ENCODE measurements at places on chromosomes 4 and X.

DNA sequence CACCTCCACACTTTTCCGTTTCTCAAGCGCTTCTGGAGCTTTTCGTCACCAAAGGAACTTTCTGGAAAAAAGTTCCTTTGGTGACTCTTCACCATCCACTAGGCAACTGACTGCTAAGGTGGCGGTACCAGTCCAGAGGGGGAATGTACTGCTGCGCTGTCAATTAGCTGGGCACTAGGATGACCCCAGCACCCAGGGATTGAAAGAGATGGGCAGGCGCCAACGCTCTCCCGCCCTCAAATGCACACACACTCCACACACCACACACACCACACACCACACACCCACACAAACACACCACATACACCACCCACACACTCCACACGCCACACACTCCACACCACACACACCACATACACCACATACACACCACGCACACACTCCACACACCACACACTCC is 10.4 kb downstream of the PRDM8 start:
- no peak for DNase-seq

- no peak for DNase-seq
Observed at GRCh38 chrX:104659005-104659744, 93.2 kb downstream of the IL1RAPL2 start.

DNA sequence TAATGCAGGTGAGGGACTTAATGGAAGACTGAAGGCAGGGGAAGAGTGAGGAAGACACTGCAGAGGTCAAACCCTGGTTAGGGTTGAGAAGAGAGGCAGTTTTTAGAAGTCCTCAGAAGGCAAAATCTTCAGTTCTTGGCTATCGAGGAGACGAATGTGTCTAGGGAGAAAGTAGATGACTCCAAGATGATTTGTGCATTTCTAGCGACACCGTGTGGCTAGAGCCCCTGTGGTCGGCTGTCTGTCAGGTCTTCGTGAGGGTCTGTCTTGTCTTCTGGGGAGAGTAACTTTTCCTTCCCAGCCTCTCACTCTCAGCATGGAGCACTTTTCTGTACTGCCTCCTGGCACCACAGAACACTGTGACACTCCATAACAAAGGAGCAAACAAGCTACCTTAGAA is 458.1 kb downstream of the STIM2 start:
- DNase-seq, result peak; percentile 87

DNA sequence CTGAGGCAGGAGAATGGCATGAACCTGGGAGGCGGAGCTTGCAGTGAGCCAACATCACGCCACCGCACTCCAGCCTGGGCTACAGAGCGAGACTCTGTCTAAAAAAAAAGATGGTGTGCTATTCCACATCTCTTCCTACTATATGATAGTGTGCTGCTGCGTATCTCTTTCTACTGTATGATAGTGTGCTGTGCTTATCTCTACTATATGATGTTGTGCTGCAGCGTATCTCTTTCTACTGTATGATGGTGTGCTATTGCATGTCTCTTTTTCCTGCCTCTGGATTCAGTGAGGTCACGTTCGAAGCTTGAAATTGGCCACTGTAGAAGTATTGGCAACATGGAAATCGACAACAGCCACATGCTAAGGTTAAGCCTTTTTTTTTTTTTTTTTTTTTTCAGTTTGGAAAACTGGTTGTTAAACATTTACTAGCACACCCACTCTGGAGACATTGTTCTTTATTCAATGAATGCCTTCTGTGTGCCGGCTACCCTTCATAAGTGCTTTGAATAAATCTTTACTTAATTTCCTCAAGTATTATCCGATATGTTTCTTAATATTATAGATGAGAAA is 31.0 kb downstream of the ARFIP1 start:
- no peak for DNase-seq

DNA sequence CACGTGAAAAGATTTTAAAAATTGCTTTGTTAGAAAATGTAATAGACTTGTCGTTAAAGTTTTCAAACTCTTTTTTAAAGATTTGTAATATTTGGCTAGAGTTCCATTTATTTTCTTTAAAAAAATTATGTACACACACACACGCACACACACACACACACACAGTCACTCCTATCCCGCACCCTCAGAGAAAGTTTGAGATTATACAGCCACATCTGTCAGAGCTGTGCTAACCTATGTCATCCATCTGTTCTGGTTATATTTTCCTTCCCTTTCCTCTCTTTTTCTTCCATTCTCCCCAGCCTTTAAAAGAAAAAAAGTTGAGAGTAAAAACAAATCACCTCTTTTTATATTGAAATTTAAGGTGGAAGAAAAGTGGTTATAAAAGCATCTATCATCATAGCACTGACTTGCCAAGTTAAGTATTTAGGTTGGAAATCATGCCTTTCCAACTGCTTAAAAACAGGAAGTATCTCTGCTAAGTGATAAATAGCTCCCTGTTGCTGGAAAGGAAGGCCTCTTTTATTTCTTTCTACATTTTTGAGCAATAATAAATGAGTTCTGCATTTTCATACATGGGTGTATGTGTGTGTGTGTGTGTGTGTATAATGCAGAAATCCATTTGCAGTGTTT is 163.3 kb upstream of the SPRY1 start:
- DNase-seq, result peak; percentile 66

DNA sequence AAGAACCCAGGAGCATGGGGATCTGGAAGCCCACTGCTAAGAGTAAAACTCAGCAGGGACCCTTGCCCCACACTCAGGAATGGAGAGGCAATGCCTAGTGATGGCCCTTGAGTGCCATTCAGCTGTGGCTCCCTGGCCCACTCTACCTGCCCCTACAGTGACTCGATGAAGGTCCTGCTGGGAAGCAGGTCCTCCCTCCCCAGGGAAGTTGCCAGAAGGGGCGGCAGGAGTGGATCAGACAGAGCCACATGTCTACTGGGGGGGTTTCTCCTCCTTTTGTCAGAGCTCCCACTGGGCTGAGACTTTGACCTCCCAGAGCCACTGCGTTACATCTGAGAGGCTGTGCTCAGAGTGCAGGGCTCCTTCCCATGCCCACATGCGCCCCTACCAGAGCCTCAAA is 1.2 kb downstream of the SLC10A3 start:
- DNase-seq, result no peak

DNA sequence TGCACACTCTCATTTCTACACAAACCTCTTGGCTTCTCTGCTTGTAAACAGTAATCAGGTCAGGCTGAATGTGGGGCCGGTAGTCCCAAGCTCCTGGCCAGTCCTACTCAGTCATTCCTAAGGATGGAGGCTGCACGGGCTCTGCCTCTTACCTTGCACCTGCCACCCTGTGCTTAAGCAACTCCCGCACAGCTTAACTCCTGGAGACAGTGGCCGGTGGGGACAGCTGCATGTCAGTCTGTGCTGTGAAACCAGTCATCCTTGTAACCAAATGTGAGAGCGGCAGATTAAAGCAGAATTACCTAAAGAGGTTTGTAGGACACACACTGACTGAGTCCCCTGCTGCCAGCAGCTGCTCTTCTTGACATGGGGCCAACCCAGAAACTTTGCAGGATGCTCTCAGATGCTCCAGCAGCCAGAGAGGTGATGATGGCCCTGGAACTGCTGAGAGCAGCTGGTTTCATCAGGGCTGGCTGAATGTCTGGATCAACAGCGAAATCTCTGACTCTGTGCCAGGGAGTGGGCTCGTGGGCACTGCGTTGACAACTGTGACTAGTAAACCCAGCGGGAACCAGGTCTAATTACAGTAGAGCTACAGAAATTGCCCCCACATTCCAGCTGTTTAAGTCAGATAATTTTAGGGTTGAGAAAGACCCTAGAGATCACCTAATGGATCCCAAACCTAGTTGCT is 123.7 kb downstream of the ANAPC4 start:
- DNase-seq, result no peak

DNA sequence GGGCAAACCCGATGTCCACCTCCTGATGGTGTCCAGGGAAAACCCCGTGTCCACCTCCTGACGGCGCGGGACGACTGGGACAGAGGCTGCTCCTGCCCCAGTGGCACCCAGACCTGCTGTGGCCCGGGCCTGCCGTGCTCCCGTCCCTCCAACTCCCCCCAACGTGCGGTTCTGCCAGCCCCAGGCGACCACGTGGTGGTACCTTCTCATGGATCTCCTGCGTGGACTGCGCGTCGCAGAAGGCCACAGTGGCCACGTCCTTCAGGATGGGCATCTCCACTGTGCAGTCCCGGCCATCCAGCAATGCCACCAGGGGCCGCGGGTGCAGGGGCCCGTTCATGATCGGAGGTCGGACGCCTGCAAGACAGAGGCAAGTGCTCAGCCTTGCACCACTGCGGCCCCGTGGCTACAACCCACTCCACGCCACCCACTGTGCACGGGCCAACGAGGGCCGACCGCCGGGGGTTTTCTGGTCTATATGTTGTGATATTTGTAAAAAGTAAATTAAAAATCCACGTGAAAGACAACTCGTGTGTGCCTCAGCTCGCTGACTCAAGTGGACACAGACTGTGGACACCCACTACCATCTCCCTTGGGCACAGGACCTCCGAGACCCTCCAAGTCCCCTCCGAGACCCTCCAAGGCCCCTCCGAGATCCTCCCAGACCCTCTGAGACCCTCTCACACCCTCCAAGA is 10.8 kb downstream of the CTBP1 start:
- no peak for DNase-seq

DNA sequence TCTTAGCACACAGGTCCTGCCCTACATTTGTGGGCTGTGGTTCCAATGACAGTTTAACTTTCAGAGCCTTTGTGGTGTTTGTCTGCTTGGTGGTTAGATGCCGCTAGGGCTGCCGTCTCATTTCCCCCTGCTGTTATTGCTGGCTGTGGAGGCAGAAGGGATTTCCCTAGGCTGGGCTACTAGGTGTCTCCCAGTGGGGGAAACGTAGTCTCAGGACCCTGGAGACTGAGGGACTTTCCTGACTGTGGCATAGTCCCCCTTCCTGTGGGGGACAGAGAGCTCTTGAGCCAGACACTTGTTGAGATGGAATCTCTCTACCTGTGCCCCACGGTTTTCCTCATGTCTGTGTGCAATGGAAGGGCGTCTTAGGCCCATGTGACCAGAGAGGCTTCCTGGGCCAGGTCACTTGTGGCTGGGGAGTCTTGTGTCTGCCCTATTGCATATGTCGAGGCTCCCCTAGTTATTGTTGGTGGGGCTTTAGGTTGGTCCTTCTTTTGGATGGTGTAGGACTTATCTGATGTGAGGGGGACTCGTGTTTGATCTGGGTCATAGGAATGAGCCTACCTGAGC is 68.2 kb downstream of the ARHGAP10 start:
- peak; percentile 78 for DNase-seq

DNA sequence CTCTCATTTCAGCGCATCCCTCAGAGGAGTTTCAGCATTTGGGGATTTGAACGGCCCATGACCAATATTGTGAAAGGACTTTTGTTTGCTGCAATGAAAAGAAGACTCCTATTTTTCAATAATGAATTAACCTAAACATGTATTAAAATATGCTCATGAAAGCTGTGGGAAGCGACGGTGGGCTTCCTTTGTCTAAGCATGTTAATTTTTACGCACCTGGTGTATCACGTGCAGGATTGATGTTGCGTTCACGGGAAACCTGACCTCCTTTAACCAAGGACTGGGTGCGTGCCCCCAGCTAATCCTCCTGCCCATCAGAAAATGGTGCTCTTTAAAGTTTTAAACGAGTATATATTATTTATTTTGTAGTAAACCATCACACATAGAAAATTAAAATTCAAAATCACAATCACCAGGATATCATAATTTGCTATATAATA is 590 bp upstream of the CCDC110 start:
- DNase-seq, result no peak

DNA sequence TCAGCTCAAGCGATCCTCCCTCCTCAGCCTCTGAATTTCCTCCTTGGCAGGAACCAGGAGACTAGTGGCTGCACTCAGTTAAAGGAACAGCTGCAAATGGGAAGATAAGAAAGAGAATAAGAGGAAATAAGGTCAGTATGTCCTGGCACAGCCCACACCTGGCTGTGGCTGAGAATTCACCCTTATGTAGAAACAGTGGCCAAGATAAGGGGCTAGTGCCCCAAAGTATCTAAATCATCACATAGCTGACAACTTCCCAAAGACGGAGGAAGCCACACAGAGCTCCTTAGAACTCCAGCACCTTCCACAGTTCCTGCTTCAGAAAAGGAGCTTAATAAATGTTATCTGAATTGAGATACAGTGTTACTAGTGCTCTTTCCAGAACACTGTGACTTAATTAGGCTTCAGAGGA is 2.3 kb upstream of the CHIC2 start:
- peak; percentile 91 for DNase-seq

DNA sequence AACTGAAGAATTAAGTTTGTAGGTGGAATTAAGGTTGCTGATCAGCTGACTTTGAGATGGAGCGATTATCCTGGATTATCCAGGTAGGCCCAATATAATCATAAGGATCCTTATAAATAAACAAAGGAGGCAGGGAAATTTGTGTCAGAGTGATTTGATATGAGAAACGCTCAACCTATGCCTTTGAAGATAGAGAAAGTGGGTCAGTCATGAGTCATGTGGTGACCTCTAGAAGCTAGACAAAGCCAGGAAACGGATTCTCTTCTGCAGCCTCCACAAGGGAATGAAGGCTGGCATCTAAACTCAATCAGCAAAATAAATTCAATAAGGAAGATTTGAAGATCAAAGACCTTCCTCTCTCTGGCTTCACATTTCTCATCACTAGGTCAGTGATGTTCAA is 41.5 kb upstream of the SMIM10 start:
- no peak for DNase-seq

DNA sequence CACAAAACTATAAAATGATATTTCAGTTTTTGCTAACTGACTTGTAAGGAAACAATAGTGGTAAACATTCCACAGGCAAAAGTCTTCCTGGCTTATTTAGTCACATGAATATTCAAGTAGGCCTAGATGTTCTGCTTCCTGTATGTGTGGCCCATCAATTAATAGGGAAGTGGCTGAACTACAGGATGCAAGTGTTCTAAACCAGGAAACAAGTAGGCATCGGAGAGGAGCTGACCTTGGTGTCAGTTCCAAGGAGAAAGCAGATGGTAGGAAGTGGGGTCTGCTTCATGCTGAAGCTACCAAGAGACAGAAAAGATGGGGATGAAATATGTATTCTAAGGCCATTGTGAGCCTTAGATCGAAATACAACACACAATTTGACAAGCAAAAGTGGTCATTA is 149.7 kb downstream of the ANTXR2 start:
- no peak for DNase-seq

DNA sequence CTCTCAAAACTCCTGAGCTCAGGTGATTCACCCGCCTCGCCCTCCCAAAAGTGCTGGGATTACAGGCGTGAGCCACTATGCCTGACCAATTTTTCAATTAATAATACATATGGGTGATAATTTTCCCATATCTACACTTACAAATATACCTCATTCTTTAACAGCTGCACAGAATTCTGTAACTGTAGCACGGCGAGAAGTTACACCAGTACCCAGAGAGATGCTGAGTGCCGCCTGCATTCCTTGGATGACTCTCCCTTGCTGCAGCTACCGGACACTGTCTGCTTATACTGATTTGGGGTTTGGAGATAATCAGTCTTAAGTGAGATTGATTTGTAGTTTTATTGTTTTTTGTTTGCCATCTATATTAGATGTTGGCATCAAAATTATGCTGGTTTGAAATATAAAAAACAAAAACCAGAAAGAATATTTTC is 5.8 kb downstream of the TIFA start:
- DNase-seq, result no peak

DNA sequence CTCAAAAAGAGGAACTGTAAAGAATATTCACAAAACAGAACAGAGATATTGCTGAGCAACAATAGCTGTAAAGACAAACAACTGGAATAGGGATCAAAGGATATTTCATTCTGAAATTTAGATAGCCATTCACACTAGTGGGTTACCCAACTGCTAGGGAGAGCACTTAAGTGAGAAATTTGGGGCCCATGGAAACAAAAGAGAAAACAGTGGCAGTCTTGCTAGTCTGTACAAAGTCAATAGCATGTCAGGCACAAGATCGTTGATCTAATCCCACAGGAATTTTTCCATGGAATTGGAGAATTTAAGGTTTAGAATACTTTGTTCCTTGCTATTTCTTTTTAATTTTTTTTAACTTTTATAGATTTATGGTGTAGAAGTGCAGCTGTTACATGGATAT is 467.0 kb downstream of the PCDH18 start:
- peak; percentile 48 for DNase-seq
